ENCODE measurements at places on chromosomes 7 and 10.

DNA sequence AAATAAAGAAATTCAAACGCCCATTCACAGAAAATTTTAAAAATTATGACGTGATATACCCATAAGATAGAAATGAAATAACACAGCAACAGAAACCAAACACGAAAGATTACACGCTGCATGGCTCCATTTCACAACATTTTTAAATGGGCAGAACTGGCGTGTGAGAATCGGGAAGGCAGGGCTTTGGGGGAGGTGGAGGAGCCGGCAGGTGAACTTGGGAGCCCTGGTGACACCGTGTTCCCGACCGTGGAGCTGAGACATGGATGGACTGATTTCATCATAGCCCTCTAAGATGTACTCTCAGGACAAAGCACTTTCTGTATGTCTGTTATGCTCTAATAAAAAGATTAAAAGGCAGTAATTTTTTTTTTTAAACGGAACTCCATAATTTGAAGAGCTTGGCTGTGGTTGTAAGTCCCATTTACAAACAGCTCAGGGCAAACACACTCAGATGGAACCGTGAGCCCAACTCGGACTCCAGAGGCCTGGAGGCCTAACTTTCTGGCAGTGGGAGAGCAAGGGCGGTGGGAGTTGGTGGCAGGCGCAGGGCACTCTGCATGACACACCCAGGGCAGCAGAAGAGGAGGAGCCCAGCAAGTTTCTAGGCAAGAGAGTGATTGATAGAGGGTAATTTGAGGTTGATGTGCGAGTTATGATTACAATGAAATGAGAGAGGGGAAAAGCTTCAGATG, 203.4 kb downstream of the MAD1L1 start:
- DNase-seq = no peak

DNA sequence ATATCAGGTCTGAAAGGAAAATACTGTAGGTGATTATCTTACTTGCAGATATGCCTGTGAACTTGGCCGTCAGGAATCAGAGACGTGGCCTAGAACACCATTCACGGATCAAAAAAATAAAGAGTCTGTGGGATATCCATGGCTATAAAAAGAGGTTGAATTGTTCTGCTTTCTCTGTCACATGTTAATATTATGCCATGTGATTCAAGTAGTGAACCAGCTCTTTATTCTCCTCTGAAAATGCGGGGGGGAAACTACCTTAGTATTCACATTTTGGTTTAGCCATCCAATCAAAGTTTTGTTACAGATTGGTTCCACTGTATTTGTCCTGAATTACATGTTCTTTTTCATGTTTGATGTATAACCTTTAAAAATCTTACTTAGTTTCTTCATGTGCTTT, 120.5 kb downstream of the CCNY start:
- no peak for DNase-seq

- no peak for DNase-seq
Observed at GRCh38 chr10:25797888-25798429, 136.1 kb upstream of the MYO3A start.

DNA sequence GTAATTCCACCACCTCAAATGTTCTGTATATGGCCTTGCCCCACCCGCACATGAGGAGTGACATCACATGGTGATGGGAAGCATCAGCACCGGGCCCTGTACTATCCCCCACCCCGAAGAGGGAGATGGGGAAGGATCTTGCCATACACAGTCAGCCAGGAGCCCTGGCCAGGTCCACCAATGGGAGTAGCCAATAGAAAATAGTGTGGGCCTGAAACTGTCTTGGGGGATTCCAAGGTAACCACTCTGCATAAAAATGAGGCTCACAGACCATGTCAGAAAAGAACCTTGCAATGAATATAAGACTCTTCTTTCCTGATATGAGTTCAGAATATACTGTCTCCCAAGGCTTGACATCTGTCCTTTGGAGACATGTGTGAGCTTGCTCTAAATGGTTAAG, 51.1 kb downstream of the ADRB1 start:
- DNase-seq = no peak

Data from activated CD8-positive, alpha-beta memory T cell treated with anti-CD3 and anti-CD28 coated beads, Interleukin-2, amount 10 ng/mL, durations not matched to agents 7 days and 5 days (primary cell).